ENCODE measurements at places on chromosomes 2 and 18.

- no peak for DNase-seq
These were observed 687.8 kb upstream of the KLHL29 start for GRCh38 chr2:22697054-22697788.

GRCh38 chr18:55853268-55853667, 265.3 kb upstream of the TCF4 start:
- DNase-seq, result no peak

DNA sequence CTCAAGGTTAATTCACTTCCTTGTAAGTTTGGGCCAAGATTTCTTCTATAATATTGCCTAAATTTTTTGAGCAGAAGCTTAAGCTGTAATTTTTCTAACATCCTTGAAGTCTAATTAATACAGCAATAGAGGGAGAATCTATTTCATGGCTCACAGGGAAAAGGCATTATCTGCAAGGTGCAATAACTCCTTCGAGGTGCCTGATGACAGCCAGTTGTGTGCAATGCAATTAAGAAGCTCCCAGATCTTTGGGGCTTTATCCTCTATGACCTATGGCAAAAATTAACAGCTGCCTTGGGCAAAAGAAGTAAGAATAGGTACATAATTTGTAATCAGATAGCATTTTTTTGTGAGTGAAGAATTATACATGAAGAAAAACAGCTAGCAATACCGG, 554.6 kb upstream of the SALL3 start:
- no peak for DNase-seq

DNA sequence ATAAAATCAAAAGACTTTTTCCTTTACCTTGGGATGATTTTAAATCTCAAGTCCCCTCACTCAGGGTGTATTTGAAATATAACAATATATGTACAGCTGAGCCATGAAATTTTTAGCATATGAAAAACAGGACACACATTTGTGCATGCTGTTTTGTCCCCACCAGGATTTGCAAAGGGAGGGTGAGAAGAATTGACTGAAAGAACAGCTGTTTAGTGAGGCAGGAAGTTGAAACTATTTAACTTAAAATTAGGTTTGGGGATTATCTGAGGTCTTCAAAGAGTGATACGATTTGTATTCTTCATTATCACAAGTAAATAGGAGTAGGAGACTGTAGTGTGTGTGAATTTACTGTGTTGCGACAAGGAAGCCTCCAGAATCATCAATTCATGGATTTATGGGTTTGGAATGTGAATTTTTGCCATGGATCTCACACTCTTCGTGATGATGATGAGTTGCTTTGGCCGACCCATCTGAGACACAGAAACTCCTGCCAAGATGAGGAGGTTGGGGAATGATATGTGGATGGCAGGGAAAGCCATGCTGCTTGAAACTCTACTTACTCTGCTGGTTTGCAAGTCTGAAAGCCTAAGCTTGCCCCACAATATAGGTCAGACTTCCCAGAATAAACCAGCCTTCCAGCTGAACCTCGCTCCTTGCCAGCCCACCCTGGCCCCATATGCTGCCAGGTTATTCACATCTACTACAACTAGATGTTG, 31.0 kb upstream of the SPATS2L start:
- no peak for DNase-seq

GRCh38 chr2:158719403-158719802, 75.7 kb upstream of the DAPL1 start:
- DNase-seq, result no peak

GRCh38 chr2:230658877-230659652, 53.6 kb upstream of the CAB39 start:
- DNase-seq, result no peak

DNA sequence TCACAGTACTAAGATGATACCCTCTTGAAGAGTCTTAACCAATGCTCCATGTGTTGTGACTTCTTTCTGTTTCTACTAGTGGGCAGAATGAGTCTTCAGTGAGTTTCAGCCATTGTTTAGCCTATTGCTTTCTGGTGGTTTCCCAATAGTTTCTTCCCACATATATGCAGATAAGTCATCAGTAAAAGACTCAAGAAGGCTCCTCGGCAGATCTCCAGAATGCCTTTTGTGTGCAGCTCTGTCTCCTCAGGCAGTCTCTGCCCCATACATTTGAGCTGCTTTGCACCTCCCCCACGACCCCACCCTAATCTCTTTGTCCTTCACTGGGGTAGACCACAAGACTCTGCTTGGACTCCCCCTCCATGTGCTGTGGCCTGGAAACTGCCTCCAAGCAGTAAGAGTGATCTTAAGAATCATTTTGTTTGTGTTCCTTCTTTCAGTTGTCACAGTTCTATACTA, 71.6 kb upstream of the CHRNA1 start:
- DNase-seq, result no peak

GRCh38 chr18:24762511-24762910, 302.1 kb downstream of the HRH4 start:
- no peak for DNase-seq

DNA sequence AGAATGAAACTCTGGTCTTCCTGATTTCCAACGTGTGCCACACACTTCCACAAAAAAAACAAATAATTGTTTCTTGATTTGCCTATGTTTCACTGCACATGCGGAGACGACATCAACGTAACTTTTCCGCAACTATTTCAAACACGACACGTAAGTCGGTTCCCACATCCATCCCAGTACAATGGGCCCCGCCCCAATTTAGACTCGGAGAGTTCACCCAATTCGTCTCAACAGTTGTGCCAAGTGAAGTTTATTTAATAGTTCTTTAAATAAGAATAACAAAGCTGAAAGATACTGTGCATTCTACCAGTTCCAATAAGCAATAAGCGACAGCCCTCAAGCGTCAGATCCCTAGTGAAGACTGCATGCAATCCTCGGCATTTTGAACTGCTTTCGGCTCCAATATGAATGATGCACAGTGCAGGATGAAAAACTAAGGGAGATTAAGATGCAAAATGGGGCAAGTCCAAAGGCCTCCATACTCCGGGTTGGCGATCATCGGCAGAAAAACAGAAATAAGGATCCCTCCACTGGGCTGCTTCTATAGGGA, 664 bp downstream of the CCT4 start:
- DNase-seq, result peak; percentile 66

DNA sequence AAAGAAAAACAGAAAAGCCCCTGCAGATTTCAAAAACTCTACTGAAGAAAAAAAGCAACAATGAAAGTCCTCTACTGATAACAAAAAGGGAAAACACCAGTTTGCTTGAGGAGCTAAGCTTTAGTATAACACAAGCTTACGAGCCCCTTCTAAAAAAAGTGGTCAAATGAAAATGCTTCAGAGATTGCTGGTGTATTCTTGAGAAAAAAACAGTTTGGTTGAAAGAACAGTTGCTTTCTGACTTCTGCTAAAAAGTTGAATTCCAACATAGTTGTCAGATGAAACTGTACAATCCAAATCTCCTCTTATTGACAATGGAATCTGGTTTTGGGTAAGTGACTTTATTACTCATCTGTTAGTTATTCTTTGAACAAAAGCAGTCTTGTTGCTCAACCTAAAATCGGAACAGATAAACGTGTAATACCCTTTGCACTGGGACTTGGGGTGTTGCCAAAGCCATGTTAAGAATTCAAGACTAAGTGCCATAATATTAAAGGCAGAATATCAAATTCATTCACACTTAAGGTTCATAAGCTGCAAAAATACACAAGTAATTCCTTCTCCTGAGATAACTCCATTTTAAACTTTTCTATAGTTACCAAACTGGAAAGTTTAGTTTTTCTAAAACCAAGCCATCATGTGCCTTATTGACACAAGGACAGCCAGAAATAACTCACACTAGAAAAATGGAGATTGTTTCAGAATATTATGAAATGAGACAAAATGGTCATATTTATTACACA, 45.3 kb upstream of the SPAG16 start:
- DNase-seq, result no peak

GRCh38 chr18:77762642-77763041, 513.0 kb downstream of the GALR1 start:
- no peak for DNase-seq

DNA sequence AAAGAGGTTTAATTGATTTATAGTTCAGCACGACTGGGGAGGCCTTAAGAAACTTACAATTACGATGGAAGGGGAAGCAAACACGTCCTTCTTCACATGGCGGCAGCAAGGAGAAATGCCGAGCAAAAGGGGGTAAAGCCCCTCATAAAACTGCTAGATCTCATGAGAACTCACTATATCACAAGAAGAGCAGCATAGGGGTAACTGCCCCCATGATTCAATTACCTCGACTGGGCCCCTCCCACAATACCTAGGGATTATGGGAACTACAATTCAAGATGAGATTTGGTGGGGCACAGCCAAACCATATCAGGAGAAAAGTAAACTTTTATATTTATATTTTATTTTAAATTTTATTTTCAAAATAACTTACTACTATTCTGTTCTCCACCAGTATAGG, 272.0 kb downstream of the MYCN start:
- no peak for DNase-seq

- DNase-seq, result peak; percentile 8
These were observed 109.6 kb upstream of the KCTD1 start for GRCh38 chr18:26657631-26658581.

DNA sequence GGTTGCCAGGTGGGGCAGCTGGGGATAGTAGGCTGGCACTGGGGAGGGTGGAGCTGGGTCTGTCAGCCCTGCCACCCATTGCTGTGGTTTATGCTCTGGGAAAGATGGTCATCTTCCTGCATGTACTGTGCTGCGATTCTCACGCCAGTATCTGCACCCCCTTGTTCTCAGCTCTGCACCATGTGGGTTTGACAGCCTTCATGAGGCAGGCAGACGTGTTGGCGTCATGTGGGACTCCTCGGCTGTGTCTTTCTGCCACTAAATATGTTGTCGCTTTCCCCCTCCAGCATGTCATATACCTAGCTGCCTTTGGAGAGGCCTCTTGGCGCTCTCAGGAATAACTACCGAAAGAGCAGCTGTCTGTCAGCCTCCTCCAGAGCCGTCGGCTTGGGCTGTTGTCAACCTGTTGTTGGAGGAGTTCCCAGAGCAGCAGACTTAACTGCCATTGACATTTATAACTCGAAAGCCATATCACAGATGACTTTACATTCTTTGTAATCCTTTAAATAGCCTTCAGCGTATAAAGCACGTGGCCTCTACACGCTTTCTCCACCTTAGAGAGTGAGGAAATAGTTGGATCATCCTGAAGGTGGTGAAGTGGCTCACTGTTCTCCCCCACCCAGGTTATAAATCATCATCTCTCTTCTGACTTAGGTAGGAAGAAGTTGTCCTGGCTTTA, 80.4 kb upstream of the MGAT5 start:
- no peak for DNase-seq

DNA sequence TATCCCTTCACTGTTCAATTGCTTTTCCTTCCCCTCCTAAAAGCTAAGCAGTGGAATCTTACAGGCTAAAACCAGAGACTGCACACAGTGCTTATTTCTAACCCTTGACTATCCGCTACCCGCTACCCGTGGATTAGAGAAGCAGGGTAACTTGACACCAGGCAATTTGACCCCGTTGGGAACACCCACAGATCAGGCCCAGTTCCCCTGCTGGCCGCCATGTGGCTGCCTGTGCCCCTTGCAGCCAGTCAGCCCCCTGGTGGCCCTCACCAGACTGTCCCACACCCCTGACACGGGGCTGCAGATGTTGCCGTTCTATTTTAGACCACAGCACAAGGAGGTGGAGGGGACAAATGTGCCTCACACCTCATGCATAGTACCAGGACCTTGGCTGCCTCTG, 74.8 kb downstream of the TXNL1 start:
- no peak for DNase-seq

- DNase-seq, result no peak
These were observed 24.3 kb upstream of the KCNF1 start for GRCh38 chr2:10887476-10887875.

- DNase-seq, result no peak
These were observed 194.9 kb downstream of the LRATD1 start for GRCh38 chr2:14827226-14828023.
